ENCODE measurements at places on chromosomes 1 and 21.

DNA sequence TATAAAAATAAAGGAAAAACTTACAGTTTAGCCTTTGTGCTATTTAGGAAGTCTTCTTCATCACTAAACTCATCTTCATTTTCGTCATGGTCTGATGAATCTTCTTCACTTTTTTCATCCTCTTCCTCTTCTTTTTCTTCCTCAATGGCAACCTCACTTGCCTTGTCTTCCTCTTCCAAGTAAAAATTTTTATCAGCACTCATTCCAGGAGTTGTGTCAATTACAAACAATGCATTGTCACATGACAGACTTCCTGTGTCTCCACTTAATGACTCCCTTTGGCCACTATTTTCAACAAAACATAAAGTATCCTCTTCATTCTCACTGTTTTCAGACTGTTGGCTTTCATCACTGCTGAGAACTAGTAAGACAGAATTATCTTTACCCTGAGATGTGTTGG, 2.8 kb downstream of the DNTTIP2 start:
- DNase-seq: no peak

DNA sequence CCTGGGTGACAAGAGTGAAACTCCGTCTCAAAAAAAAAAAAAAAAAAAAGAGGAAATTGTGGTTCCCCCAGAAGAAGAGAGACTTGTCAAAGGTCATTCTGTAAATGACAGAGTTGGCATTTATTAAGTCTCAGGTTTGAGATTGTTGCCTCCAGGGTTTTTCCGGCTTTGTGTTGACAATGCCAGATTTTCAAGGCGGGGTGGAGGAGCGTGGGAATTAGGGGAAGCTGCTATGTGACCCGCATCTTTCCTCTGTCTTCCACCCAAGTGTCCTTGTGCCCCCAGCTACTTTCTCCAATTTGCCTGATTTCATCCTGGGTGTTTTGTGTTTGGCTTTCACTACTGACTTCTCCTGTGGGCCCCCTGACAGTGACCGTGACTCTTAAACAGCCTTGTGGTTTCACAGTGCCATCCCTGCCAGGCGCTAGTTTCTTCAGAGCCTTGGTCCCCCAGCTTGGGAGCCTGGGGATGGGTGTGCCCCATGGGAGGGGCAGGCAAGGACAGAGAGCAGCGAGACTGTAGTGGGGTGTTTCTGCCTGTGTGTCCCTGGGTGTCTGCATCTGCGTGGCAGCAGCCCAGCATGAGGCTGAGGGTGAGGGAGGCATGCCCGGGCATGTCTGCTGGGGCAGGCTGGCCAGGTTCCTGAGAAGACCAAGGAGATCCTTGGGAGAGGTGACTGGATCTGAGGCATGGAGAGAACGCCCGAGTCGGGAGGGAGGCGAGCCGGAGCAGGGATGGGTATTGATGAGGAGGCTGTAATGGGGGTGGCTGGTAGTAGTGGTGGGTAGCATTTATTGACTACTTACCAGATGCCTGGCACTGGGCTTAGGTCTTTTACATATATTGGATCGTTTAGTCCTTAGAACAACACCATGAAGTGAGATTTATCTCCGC, 46.3 kb downstream of the IER5 start:
- DNase-seq: no peak

- DNase-seq: no peak
Observed at GRCh38 chr1:36570478-36571060, 87.9 kb upstream of the CSF3R start.

DNA sequence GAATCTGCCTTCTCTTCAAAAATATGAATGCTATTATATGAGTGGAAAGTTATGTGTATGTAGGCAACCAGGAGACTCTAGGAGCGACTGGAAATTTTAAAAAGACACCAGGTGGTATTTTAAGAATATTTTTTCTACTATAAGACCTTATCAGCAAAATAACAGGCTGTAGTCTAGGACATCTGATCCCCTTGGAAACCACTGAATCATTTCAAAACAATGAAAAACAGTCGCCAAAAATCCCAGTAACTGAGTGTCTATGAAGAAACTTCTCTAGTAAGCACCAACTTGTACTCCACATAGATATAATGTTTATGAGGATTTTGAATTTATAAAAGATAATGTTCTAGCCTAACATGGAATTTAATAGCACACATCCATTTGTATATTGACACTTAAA, 358.5 kb downstream of the GPATCH2 start:
- no peak for DNase-seq

Measured in posterior cingulate gyrus (tissue), 11 donors.